ENCODE measurements at places on chromosomes 4 and X.

DNA sequence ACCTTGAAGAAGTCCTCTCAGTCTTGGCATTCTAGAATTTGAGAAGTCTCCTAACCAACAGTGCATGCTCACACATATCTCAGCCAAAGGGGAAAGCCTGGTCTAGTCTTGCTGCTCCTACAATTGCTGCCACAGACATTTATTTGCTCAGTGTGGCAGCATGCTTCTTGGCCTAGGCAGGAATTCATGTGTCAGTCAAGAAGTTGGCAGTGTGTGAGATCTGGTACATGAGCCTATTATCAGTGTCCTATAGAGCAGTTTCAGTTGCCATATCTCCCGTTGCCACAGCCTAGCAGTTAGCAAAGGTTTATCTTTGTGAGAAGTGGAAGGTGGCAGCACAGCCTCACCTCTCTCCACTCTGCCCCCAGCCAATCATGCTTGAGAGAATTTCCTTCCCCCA is 176.9 kb upstream of the ARHGEF9 start:
- DNase-seq: no peak

DNA sequence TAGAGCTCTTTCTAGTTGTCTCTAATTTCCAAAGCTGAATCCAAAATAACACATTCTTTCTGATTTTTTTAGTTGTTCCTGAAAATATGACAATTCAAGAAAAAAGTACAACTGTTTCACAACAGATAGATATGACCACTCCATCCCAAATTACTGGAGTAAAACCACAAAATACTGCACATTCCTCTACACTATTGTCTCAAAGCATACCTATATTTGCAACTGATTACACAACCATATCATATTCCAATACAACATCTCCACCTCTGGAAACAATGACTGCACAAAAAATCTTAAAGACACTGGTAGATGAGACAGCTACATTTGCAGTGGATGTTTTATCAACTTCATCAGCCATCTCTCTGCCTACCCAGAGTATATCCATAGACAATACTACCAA is 43.6 kb downstream of the ADGRG4 start:
- DNase-seq: no peak

GRCh38 chrX:119101168-119101567 is 26.4 kb downstream of the KIAA1210 start:
- no peak for DNase-seq

GRCh38 chr4:123640271-123640670 is 243.7 kb downstream of the SPRY1 start:
- no peak for DNase-seq

DNA sequence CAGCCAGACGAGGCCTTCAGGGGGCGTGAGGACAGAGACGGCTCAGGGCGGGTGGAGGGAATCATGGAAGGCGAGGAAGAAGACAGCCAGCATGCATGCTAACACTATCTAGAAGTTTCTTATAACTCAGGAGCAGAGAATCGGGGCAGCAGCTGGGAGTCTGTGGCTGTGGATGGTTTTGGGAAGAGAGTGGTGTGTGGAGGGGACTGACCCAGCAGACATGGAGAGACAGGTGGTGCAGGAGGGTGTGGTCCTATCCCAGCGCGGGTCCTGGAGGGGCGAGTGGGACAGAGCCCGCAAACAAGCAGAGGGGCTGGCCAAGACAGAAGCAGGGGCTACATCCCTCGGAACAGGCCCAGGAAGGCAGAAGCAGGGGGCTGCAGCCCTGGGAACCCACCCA is 192.1 kb downstream of the AFAP1 start:
- DNase-seq: no peak

GRCh38 chrX:128891554-128891953 is 631.7 kb downstream of the SMARCA1 start:
- DNase-seq: no peak

GRCh38 chr4:151627491-151627890 is 133.3 kb downstream of the GATB start:
- no peak for DNase-seq

DNA sequence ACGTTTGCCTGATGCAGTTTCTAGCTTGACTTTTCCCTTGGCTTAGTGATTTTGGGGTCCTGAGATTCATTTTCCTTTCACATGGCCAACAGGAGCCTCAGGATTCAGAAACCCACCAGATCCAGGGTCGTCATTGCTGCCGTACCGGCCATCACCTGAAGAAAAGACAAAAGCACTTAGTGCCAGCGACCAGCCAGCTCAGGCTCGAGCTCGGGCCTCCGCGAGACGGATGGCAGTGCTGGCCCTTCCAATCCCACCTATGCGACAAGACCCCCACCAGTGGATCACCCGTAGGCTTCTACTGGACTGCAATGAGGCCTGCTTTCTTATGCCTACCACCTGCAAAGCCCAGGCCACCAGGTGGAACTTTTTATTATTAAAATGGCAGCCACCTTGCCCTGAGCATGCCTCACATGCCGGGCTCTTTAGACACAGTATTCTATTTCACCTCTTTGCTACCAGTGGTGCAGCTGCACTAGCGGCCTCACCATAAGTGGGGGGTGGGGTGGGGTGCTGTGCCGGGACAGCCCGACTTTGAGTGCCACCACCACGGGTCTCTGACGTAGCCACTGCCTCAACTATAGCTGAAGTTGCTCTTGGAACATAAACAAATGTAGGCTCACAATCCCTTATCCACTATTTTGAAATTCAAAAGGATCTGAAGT is 84.3 kb downstream of the MTMR1 start:
- DNase-seq: no peak

DNA sequence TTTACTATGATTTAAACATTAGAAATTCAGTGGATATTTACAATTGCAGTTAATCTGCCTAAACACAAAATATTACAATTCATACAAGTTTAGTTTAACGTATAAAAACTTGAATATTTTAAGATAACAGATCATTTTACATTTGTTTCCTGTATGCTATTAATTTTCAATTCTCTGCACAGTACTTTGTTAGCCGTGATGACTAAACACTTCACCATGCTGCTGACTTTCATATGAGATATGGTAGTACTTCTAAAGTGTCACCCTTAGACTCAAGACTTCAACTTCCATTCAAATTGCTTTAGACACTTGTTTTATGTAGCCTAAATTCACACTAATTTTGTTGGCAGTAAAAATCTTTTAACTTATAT is 1646.4 kb upstream of the ADGRL3 start:
- no peak for DNase-seq
